ENCODE measurements at places on chromosomes 3 and 15. TPM values are rescaled to one million over a fixed set of nuclear protein-coding genes. Genes with fewer than 3 reads are reported as not detected.

DNA sequence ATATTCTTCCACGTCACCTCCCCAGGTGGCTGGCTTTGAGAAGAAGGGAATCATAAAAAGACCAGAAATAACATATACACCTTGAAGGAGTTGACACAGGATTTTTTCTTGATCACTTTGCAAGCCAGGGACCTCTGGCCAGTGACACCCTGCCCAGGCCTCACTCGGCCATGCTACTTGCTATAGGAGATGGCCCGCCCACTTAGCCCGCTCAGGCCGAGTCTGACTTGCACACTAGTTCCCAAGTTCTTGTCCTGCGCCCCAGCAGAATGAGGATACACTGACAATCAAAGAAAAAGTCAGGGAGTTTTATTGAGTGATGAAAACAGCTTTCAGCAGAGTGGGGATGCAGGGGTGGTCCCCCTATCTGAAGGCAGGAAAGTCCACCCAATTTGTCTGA lies 1046.1 kb upstream of the CFAP20DC start:
- no peak for DNase-seq

DNA sequence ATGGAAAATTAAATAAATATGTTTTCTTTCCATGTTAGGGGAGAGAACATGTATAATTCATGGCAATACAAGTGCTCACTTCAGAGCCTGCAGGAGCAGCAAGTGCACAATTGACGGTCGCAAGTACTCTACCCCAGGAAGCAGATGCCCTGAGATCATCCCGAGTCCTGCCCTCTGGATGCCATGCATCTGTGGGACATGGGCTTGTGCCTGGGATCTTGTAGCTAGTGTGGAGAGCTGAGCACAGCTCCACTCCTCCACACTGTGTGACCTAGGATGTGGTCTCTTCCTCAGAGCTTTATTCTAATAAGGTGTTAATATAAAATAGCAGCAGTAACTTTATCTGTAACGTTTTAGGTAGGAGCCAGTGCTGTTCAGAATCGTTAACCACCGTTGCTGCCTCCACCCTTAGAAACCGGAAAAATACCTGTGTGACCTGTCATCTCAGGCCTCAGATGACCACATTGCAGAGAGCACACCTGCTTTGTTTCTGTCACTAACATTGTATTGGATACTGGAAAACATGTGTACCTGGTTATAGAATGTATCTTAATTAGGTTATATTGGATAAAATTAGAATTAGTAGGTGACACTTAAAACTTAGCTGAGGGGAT lies 105.0 kb upstream of the GOLGA6L6 start:
- DNase-seq = no peak

- DNase-seq = peak; percentile 65
Observed at GRCh38 chr3:52685285-52685708, 416 bp downstream of the PBRM1 start.

DNA sequence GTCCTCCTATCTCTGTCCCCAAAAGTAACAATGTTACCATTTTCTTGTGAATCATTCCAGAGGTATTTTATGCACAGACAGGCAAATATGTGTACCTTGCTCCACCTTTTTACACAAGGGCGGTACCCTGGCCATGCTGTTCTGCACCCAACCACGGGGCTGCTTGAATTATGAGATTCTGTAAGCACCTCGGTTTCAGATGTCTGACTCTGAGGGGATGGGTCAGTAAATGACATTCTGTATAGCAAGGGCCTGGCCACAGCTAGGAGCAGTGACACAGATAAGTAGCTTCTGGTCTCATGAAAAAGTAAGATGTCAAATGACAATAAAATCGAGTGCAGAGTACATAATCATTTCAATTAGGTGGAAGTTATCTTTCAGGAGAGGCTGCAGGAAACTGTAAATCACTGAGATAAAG lies 30.4 kb upstream of the FLNB start:
- DNase-seq = no peak

DNA sequence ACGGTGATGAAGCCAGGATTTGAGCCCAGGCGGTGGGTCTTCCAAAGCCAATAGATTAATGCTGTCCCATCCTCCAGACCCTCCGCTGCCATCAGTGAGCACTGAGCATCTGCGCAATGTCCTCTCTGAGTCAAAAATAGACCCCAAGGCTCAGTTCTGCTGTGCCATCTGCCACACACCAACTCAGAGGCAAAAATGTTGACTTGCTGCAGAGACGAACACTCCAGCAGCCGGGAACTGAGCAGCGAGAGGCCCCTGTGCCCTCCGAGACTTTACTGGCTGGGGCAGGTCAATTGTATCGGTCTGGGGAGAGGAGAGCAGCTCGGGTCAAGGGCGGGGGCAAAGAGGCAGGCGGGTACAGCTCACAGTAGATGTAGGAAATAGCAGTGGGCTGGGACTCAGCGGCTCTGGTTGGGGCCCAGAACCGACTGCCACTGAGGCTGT lies 41.5 kb upstream of the ATP2B2 start:
- no peak for DNase-seq

The CCDC33 gene
- 0.57 TPM for polyA plus RNA-seq

DNA sequence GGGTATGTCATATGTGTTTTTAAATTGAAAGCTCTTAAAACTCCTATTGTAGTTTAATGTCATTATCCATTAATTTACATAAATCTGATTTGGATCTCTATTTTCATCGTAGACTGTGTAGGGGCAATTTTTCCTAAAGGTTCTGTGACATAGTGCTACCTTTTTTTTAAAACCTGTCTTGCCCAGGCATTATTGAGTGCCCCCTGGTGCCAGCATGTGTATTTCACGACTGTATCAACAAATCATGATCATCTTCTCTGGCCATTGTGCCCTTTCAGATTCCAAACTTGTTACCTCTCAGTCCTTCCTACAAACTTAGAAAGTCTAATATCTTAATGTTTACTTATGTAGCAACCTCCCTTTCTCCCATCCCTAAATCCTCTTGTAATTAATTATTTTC lies 97.2 kb upstream of the FLNB start:
- no peak for DNase-seq

The CFAP20DC gene
- 4.0 TPM for polyA plus RNA-seq

DNA sequence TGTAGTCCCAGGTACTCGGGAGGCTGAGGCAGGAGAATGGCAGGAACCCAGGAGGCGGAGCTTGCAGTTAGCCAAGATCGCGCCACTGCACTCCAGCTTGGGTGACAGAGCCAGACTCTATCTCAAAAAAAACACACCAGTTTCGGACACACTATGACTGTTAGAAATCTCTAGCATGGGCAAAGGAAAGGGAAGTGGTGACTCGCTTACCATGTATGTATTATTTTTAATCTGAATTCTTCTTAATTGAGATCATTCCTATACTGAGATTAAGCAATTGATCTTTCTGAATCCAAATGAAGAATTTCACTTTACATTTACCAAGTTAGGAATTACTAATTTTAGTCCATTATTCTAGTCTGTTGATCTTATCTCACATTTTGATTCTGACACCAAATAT lies 459.2 kb upstream of the ALCAM start:
- DNase-seq = no peak

GRCh38 chr3:42712688-42713372 lies 10.2 kb upstream of the HHATL start:
- DNase-seq = no peak

DNA sequence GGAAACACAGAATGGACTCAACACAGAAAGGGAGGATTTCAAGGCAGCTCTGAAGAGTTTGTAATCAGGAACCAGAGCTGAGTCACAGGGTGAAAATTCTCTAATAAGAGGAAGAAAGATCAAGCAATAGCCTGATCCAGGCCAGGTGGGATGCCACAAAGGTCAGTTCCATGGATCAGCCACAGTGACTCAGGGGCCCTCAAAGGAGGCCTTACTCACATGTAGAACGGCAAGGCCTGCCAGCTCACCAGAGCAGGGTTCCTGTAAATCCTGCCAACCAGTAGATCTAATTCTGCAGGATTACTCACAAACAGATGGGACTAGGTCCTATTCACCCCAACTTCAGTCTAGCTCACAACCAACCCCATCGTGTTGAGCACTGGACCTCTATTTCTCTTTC lies 78.3 kb upstream of the PPP2R3A start:
- DNase-seq = no peak

- no peak for DNase-seq
Observed at GRCh38 chr3:44654039-44654438, 5.5 kb downstream of the ZNF35 start.

DNA sequence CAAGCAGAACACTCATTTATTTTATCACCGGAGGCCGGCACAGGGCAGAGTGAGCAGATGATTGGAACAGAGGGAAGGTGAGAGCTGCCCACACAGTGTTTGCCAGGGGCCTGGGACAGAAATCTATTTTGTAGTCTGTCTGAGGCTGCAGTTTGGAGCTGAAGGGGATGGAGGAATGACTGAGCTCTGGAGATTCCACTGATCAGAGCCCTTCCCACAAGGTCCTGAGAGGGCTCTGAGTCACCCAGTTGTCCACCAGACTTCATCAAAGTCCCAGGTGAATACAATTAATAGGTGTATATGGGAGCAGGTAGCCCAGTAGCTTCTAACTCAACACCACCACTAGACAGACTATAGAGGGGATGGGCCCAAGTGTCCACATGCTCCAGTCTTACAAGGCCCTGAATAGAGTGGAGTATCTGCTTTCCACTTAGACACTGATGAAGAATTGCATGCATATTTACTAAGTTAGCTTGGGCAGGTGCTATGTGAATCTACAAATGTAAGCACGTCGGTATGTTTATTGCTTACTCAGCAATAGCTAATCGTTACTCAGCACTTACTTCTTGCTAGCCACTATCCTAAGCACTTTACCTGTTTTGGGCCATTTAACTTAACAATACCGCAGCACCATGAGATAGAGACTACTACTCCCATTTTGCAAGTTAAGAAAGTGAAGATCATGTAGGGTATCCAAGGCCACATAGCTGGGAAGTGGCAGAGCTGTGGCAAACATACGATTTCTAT lies 2.7 kb upstream of the STARD5 start:
- no peak for DNase-seq

GRCh38 chr3:168093790-168094189 lies 1.9 kb downstream of the GOLIM4 start:
- no peak for DNase-seq

- DNase-seq = peak; percentile 58
Observed at GRCh38 chr15:79184465-79184892, 93.9 kb upstream of the RASGRF1 start.

The BSN gene
- 0.87 TPM for polyA plus RNA-seq

GRCh38 chr3:122581622-122582021 lies 4.2 kb downstream of the PARP15 start:
- no peak for DNase-seq

The MORC1 gene
- polyA plus RNA-seq = not detected

The FETUB gene
- polyA plus RNA-seq = not detected

The KCNAB1 gene
- 1.7 TPM for polyA plus RNA-seq

DNA sequence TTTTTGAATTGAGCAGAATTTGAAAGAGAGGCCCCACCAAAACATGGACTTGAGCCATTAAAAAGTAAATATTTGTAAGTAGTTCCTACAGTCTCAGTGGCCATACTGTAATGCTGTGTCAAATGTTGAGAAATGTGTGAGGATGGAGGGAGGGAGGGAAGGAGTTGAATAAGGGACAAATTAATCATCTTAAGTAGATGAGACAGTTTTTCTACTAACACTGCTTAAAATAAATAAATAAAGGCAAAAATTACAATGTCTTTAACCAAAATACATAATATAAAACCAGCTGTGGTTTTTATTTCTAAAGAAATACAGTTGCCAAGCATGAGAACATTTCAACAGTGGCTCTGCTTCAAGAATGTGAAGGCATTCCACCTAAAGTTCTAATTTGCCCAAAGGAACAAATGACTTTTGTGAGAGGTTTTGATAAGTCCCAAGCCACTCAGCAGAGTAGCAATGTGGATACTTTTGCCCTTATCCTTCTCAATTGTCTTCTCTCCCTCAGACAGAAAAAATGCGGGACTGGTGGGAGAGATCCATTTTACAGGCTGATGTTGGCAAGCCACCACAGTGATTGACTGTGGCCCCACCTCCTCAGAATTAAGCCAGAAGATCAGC lies 427.0 kb upstream of the RARB start:
- DNase-seq = peak; percentile 48

The DPPA2 gene
- not detected for polyA plus RNA-seq

DNA sequence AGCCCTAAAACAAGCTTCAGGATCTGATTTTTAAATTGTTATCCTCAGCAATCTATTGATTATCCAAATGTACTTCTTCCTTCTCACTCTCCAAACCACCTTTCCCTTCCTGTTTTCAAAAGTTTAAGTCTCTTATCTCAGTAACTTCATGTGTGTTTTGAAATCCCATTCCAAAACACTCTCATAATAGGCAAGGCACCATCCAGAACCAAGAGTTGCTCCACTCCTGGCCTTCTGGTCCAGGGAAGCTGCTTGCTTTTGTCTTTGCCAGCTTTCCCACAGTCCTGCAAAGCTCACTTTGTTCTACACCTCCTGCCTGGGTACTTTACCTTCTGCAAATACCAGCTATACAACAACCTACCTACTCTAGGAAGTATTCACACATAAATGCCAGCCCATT lies 63.5 kb downstream of the MLH1 start:
- DNase-seq = no peak

DNA sequence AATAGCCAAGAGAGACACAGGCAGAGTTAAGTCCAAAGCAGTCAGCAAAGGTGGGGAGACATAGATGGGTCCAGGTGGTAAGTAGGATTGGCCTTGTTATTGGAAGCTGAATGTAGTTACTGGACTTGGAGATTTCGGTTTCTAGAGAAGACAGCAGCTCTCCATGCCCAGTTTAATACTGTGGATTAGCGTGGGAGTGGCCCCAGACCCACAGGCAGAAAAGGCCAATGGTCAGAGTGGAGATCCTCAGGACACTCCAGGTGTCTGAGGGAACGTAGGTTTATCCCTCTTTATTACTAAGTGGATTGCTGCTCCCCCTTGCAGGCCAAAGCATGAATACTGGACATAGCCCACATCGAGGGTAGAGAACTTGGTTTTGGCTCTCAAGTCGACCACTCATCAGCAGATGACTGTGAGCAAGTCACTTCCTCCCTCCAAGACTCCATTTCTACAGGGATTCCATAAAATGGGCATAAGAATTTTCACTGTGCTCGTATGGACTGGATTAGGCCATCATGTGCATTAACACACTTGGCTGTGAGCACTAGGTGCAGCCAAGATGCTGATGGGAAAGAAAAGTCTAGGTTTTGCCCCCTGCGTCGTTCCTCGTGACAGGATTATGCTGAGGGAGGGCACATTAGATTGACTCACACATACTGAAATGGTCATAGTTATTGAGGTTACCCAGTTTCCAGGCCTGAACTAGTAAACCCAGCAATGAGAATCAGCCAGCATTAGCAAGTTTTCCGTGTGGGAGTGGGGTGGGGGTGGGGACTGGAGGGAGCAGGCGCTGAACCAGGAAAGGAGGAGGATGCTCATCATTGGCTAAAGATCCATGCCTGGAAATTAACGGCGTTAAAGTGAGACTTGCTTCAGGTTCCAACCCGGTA lies 225.2 kb upstream of the TPRG1 start:
- DNase-seq = no peak

The UTS2B gene
- 1.7 TPM for polyA plus RNA-seq

- no peak for DNase-seq
Observed at GRCh38 chr3:127598841-127599570, 795 bp downstream of the MCM2 start.

Measured in right lung (tissue), 10 donors.